Stimulated activated CD4-positive, alpha-beta T cell treated with anti-CD3 and anti-CD28 coated beads, Interleukin-1b, Interleukin-23, amount 100 ng/mL, for 24 hours (primary cell): ENCODE measurements at places on chromosomes 12 and 14.

GRCh38 chr12:80058586-80058985 is 40.8 kb upstream of the OTOGL start:
- DNase-seq: no peak

DNA sequence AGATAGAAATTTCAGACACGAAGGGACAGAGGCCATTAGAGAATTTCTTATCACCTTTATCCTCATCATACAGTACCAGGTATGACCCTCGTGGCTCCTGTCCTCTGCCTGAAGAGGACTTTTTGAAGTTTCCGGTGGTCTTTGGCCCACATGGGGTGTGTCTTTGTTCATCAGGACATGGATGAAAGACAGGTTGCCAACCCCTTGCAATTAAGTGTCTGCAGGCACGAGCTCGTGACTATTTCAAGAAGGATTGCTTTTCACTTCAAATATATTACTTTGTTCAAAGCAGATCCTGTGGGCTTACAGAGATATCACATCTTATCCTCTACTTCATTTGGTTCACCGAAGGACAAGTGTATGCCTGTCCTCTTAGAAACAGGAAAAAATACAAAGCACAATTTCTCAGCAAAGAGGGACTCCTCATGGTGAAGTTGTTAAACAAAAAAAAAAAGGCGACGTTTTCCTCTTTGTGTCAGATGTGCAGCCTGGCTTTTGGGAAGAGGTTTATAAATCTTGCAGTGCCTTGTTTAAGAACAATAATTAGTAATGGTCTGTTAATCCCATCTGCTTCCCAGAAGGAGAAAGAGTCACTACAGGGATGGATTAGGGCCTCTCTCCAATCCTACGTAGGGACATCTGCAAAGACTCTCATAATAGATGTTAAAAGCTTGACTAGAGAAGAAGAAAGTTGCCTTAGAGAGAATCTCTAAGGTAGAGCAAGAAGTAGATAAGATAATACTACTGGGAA is 13.5 kb upstream of the FAM234B start:
- no peak for DNase-seq

DNA sequence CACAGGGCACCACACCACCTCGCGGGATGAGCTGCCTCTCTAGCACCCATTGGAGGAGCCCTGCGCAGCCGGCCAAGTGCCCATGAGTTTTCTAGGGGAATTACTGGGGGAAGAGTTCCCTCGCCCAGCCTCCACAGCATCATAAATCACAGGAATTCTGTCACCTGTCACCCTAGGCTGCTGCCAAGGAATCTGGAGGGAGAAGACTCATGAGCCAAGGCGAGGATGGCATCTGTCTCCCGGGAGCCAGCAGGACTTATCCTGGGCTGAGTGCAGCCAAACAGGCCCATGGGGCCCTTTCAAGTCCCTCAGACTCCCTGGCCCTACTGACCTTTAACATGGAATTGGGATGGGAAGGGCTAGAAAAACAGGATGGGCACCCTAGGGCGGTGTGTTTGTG is 7.8 kb upstream of the OTUB2 start:
- DNase-seq: no peak

DNA sequence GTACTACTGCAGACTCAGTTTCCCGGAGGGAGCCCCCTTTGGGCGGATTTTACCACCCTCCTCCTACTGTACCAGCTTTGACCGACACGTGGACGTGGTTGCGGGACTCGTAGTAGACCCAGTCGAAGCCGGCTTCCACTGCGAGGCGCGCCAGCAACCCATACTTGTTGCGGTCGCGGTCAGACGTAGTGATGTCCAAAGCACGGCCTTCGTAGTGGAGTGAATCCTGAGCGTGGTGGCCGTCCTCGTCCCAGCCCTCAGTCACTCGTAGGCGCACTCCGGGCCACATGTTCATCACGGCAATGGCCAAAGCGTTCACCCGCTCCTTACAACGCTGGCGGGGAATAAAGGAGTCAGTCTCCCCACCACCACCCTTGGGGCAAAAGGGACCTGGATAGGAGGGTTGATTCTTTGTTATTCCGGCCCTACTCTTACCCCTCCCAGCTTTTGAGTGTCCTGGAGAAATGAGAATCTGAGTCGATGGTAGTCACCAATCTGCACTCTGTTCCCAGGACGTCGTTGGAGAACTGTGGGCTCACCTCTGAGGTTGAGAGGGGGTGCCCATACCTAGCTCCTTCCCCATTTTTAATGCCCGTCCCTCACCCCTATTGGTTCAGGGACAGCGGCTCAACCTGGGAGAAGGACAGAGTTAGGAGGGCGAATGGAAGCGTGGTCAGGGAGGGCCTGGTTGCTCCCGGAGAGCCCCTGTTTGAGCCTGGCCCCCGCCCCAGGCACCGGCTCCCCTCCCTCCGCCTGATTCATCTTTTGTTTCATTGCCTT is 3.4 kb downstream of the DHH start:
- DNase-seq: no peak

GRCh38 chr14:85508863-85509262 is 21.1 kb upstream of the FLRT2 start:
- DNase-seq: no peak

DNA sequence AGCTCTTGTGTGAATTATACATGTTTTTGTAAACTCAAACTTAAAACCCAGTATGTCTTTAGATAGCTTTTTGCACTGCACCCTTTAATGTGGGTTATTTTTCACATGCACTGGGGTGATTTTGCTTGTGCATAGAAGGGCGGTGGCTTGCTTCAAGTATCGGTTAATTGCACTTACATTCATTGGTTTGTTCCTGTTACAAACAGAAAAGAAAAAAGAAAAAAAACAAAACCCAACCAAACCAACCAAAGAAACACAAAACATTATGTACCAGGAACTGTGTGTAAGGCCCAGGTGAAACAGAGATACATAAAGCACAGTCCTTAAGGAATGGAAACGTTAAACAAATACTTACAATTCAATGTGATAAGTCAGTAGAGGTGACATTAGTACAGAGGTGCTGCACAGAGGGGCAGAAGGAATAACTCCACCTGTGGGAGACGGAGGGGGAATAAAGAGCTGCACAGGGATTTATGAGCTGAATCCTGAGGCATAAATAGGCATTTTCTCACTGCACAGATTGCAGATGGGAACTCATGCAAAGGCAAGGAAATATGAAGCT is 151.4 kb downstream of the KTN1 start:
- no peak for DNase-seq

GRCh38 chr12:33427071-33427470 is 12.5 kb downstream of the SYT10 start:
- DNase-seq: no peak

DNA sequence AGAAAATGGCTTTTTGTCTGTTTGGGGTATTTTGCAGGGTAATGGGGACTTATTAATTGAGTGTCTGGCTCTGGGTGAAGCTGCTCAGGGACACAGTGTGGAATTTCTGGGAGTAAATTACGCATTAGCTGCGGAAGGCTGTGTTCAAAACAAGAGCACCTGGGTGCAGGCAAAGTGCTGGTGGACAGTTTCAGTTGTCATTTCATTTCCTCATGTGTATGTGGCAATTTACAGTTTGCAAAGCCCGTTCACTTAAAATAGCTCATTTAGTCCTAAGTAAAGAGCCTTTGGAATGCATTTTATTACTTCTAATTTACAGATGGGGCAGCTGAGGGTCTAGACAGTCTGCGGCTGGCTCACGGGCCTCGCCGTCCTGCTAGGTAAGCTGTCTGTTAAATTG is 546.8 kb downstream of the BCL11B start:
- no peak for DNase-seq

- DNase-seq: no peak
Observed at GRCh38 chr12:16526693-16527092, 79.3 kb downstream of the LMO3 start.

DNA sequence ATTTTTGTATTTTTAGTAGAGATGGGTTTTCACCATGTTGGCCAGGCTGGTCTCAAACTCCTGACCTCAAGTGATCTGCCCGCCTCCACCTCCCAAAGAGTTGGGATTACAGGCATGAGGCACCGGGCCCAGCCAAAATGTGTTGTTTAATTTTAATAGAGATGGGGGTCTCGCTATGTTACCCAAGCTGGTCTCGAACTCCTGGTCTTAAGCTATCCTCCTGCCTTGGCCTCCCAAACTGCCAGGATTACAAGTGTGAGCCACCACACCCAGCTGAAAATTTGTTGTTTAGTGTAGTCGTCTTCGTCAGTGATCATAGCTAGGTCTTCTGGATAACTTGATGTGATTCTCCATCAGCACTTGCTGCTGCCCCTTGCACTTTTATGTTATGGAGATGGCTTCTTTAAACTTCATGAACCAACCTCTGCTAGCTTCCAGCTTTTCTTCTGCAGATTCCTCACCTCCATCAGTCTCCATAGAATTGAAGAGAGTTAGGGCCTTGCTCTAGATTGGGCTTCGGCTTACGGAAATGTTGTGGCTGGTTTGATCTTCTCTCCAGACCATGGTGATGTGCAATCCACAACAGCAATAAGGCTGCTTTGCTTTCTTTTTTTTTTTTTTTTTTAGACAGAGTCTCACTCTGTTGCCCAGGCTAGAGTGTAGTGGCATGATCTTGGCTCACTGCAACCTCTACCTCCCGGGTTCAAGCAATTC is 13.0 kb downstream of the ISCU start:
- no peak for DNase-seq

- DNase-seq: no peak
Observed at GRCh38 chr14:45526715-45527549, 273.9 kb upstream of the MIS18BP1 start.

- DNase-seq: no peak
Observed at GRCh38 chr14:105067969-105068301, 2.7 kb upstream of the GPR132 start.

GRCh38 chr12:45130881-45131281 is 80.0 kb upstream of the DBX2 start:
- no peak for DNase-seq

GRCh38 chr12:83168751-83169150 is 482.0 kb downstream of the TMTC2 start:
- DNase-seq: no peak
